Fibroblast of skin of left biceps (primary cell): ENCODE measurements at places on chromosomes 2 and 18.
A peak's percentile ranks its signal among the peaks of the same experiment; 100 is the strongest.

GRCh38 chr18:62808123-62808522 is 92.8 kb downstream of the PHLPP1 start:
- no peak for DNase-seq

GRCh38 chr2:22900674-22901073 is 484.3 kb upstream of the KLHL29 start:
- DNase-seq: no peak

- DNase-seq: no peak
These were observed 41.5 kb upstream of the C1D start for GRCh38 chr2:68104111-68104835.

DNA sequence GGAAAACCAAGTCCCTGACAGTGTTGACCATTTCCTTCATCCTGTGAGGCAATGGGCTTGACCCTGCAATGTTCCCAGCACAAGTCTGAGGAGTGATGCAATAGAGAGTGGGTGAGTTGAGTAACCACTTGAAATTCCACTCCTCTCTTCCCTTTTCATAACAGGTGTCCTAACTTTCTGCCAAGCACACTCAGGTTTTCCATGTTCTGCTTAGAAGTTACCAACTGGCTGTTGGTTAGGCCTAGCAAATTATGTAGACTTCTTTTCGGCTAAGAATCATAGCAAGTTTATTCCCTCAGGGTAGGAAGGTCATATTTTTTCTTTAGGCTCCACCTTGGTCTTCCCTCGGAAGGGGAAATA is 11.5 kb downstream of the GNLY start:
- DNase-seq: peak; percentile 40

DNA sequence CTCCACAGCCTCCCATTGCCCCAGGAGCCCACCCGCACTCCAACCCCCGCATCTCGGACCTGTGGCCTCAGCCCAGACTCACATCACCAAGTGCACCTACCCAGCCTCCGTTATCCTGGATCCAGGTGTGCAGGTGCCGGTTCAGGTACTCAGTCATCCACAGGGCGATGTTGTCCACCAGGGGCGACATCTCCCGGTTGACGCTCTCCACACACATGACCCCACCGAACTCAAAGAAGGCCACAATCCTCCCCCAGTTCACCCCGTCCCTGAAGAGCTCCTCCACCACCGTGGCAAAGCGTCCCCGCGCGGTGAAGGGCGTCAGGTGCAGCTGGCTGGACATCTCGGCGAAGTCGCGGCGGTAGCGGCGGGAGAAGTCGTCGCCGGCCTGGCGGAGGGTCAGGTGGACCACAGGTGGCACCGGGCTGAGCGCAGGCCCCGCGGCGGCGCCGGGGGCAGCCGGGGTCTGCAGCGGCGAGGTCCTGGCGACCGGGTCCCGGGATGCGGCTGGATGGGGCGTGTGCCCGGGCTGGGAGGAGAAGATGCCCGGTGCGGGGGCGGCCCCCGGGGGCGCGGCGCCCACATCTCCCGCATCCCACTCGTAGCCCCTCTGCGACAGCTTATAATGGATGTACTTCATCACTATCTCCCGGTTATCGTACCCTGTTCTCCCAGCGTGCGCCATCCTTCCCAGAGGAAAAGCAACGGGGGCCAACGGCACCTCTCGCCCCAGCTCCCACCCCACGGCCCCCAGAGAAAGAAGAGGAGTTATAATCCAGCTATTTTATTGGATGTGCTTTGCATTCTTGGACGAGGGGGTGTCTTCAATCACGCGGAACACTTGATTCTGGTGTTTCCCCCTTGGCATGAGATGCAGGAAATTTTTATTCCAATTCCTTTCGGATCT is 1.3 kb downstream of the BCL2 start:
- DNase-seq: no peak

GRCh38 chr18:62618735-62619134 is 95.9 kb downstream of the ZCCHC2 start:
- DNase-seq: no peak

GRCh38 chr2:208847651-208848050 is 441.1 kb downstream of the PTH2R start:
- no peak for DNase-seq

GRCh38 chr2:190835303-190835930 is 45.2 kb upstream of the GLS start:
- peak; percentile 82 for DNase-seq

- no peak for DNase-seq
These were observed 301.6 kb upstream of the LRATD1 start for GRCh38 chr2:14330884-14331283.

DNA sequence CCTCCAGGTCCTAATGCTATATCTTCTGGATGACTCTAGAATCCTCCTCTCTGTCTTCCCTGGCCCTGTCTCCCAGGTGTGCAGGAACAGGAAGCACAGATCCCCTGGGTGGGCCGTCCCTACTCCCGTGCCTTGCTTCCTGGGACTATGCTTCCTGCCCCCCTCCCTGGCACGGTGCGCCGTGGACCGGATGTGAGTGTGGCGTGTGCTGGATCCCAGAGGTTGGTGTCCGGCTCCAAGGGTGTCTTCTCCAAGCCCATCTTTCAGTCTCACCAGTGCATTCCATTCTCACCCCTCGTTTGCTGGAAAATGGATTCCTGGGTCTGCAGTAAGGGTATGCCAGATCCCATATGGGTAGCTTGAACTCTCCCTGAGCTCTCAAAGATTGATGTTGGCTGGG is 144.4 kb upstream of the TWIST2 start:
- DNase-seq: no peak

DNA sequence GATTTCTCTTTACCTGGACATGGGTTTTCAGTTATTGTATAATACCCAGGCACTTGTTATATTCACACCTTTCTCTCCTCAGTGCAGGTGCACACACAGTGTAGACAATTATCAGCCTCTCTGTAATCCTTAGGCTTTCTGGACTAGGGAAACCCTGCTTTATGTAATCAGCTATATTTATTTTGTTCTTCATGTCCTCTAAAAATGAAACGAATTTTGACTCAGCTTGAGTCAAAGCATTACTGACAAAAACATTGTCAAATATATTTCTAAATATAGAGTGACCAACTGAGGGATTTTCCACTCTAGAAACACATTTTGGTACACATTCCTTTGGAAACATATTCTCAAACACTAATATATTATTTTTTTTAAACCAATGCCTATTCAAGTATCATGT is 144.8 kb upstream of the GULP1 start:
- no peak for DNase-seq

DNA sequence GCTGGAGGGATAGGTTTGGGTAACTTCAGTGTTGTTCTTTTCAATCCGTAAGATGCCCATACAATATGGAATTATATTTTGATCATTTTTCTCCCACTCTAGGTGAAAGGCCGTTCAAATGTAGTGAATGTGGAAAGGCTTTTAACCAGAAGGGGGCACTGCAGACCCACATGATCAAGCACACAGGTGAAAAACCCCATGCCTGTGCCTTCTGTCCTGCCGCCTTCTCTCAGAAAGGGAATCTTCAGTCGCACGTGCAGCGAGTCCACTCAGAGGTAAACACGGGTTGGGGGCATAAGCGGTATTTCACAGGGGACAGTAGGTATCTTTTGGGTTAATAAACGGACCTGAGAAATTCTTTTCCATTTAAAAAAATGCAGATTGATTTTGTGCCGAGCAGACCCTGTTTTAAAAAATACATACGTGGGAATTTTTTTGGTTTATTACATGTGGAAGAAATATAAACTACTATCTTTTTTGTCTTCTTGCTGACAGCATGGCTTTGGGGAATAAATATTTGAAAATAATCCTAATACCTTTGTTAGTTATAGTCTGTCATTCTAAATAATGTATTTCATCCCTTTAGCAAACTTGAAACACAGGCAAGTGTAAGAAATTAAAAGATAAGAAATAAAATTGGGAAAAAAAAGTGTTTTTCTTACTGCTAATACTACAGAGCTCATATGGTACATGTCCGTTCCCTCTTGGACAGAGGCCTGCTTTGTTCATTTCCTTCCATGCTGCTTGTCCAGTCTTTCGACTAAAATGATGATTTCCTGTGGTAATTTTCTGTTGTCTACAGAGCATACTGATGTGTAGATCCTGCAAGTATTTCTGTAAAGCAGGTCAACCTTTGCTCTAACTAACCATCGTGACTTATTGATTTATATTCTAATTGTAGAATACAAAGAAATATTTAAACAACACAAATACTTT is 53.3 kb downstream of the ZNF236 start:
- DNase-seq: no peak

GRCh38 chr2:85588236-85588635 is 4.0 kb downstream of the VAMP5 start:
- no peak for DNase-seq

DNA sequence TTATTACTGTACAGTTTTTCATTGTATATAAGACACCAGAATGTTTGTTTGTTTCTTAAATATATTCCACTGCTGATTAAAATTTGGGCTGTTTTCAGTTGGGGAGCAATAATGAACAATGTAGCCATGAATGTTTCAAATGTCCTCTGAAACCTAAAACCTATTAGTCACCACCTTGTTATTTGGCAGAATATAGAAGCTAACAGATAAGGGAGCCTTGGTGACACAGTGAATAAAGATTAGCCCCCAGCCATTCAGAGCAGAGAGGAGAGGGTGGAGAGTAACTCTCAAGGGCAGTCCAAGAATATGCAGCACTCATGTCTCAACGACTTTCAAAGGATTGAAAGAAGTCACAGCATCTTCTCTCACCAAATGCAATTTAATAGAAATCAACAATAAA is 43.1 kb upstream of the ATP8B1 start:
- DNase-seq: peak; percentile 26

GRCh38 chr2:18464913-18465312 is 95.5 kb downstream of the RDH14 start:
- no peak for DNase-seq

DNA sequence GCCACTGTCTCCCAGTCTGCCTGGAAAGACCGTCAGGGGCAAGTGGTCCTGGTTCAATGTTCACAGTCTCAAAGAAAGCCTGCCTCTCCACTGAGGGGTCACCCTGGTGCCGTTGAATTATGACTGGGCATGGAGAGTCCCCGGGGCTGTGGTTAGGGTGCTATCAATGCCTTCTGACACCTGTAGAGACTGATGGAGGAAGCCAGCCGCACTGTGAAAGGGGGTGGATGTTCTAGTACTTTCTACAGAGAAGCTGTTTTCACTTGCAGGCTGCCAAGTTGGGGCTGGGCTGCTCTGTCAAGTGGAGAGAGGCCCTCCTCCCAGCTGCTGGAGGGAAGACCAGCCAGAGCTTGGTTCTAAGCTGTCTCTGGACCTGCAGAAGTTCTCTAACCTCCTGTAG is 80.5 kb downstream of the BCL2L11 start:
- DNase-seq: no peak

- no peak for DNase-seq
These were observed 44.9 kb upstream of the ALK start for GRCh38 chr2:29966266-29966665.

DNA sequence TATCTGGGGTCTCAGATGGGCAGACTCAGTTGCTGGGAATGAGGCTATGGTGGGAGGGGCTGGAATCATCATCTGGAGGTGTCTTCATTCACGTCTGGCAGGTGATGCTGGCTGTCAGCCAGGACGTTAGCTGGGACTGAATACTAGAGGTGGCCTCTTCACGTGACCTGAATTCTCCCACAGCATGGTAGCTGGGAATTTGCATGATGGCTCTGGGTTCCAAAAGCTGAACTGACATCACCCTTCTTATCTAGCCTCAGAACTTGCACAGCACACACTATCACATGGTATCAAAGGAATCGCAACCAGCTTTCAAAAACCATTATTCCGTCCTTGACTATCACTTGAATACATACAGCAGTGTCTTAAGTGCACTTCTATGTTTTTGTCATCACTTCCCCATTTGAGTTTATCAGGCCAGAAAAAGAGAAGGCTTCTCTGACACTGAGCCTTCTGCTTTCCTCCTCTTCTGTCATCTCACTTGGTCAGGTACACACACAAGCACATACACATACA is 53.0 kb upstream of the LRP2 start:
- no peak for DNase-seq

DNA sequence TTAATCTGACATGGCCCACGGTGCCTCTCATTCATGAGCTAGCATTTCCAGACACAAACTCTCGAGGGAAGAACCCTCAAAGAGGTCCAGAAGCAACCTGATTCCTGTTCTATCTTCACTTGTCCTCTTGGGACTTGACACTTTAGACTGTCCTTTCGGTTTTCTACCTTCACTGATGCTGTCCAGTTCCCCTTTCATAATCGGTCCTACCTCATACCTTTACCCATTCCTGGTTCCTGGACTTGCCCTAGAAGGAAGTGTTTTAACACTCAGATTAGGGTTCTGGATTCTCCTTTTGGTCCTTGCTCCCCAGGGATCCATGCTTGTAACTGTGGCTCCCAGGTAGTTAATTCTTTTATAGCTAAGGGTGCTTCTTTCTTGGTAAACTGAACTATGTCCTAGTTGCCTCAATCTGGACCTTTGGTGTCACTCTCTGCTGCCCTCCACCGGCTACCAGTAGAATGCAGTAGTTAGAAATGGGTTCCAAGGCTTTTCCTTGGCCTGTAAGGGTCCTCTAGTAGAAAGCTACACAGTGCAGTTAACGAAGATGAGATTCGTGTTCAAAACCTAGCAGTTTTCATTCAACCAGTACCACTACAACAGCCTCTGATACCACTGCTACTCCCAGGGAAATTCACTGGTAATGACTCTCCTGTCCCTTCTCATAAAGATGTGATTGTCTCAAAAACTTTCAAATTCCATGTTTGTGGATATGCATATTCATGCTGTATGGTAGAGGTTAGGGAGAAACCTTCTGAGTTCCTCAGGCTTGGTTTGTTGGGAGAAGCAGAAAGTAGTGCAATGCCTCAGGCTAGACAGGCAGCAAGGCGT is 178.1 kb upstream of the CYP26B1 start:
- no peak for DNase-seq

GRCh38 chr2:241329669-241330615 is 14.2 kb downstream of the SEPTIN2 start:
- DNase-seq: no peak

- no peak for DNase-seq
These were observed 28.8 kb downstream of the CTDP1 start for GRCh38 chr18:79708412-79708811.

GRCh38 chr2:55229221-55229620 is 2.9 kb downstream of the CLHC1 start:
- no peak for DNase-seq

DNA sequence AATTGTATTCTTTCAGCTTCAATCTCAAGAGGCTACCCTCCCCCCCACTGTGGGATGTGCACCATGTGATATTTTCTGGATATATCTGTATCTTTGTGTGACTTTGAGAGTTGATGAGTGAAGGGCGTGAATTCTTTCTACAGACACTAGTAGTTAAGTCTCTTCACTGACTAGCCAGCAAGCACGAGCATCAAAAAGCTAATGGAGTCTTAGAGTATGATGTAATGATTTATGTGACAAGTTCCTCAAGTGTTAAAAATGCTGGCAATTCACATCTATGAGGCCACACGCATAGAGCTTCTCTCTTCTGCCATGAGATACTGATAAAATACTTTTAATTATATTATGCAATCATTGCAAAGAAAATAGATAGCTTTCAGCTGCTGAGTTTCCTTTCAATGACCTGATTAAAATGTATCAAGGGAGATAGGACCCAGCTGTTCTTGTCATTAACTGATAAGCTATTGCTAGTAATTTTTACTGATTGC is 304.8 kb downstream of the TRIB2 start:
- peak; percentile 15 for DNase-seq

- no peak for DNase-seq
These were observed 103.1 kb downstream of the DTNB start for GRCh38 chr2:25570161-25570845.
